ENCODE measurements at places on chromosomes 2 and 18.

DNA sequence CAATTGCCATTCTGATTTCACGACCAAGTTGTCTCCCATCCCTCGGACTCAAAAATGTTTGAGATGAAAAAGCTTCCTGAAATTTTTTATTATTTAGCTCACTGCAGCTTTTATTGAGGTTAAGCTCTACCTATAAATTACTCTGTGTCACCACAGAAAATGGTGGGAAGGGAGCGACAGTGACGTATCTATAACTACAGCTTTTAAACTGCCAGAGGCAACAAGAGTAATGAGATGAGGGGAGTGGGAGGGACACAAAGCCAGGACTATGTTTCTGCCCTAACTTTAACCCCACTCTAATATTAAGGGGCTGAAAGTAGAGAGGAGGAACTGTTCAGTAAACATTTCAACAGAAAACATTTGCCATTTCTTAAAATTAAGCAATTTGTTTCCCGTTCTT, 37.4 kb downstream of the SMAD2 start:
- DNase-seq, result no peak

DNA sequence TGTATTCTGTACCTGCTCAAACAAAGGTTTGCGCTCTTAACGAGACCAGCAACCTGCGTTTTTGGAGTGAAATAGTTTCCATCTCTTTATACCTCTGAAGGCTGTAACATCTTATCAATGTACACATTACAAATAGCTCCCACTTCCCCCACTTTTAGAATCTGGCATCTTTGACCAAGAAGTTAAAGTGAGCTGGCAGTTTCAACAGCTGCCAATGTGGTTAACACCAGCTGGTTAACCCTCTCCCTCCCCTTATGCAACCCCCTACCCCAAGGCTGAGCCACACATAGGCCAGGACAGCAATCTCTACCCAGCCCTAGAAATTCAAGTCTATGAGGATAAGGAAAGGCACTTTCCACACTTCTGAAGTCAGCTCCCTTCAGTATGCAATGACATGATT, 2.2 kb upstream of the SERTAD2 start:
- DNase-seq, result no peak

DNA sequence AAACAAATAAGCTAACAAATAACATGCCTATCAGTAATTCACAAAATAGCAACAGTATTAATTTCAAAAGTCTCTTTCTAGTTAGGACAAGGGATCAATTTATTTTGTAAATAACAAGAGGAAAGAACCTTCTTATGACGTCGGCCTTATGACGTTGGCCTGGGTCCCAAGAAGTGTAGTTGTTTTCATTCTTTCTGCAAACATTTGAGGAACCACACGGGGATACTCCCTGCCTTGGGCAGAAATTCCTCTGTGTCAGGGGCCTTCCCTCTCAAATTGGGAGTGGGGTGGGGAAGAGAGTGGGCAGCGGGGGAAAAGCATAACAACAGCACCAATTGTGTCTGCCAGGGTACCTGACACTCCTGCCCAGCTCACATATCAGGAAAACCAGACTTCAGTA, 1.3 kb downstream of the CCDC68 start:
- no peak for DNase-seq

DNA sequence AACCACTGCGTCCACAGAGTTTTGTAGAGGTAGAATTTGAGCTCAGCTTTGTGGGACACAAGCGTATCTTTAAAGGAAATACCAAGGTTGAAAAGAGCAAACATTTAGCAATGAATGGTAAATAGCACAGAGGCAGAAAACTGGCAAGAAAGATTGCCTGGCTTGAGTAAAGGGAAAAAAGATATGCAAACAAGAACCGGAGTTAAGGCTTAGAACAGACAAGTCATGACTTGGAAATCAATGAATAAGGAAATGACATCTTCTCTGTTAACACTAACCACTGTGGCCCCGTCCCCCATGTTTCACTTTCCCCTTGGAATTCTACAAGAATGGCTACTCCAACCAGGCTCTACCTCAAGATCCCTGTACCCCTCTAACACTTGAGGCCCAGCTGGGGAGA, 3.8 kb downstream of the STAM2 start:
- no peak for DNase-seq

- no peak for DNase-seq
Observed at GRCh38 chr2:179817181-179817841, 44.1 kb downstream of the ZNF385B start.

- peak; percentile 66 for DNase-seq
Observed at GRCh38 chr2:85826990-85827878, 61.6 kb downstream of the ST3GAL5 start.

GRCh38 chr18:72161691-72162090, 382.5 kb downstream of the CBLN2 start:
- DNase-seq, result no peak

GRCh38 chr2:39550701-39551285, 113.7 kb upstream of the MAP4K3 start:
- DNase-seq, result no peak

DNA sequence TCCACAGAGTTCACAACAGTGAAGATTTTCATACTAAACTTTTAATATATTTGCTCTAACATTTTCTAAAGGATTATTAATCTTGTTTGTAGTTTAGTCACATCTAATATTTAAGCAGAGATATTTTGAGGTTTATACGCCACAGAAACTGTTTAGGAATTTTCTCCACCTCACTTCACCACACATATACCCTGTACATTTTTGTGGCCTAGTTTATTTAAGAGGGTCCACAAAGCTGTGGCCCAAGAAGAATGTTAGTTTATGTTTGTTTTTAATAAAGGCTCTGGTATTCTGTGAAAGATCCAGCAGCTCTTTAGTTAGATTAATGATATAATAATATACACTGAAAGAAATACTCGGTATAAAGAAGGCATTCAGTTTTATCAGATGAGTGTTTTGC, 132.7 kb upstream of the TTC27 start:
- DNase-seq, result no peak

DNA sequence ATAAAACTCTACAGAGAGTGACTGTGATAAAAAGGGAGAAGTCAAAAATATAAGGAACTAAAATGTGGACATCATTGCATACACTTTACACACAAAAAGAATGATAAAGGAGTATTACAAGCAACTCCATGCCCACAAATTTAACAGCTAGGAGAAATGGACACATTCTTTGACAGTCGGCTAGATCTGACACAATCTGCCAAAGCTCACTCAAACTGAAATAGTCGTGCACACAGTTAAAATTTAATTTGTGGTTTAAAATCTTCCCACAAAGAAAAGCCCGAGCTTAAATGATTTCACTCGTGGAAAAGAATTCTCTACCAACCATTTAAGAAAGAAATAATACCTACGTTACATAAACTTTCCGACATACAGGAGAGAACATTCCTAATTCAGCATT, 132.4 kb downstream of the ZAP70 start:
- no peak for DNase-seq

- peak; percentile 24 for DNase-seq
Observed at GRCh38 chr18:48868468-48869466, 82.0 kb downstream of the SMAD7 start.

- DNase-seq, result no peak
Observed at GRCh38 chr2:173568054-173568453, 213.4 kb downstream of the CDCA7 start.

GRCh38 chr2:21821672-21822227, 698.0 kb downstream of the TDRD15 start:
- no peak for DNase-seq

DNA sequence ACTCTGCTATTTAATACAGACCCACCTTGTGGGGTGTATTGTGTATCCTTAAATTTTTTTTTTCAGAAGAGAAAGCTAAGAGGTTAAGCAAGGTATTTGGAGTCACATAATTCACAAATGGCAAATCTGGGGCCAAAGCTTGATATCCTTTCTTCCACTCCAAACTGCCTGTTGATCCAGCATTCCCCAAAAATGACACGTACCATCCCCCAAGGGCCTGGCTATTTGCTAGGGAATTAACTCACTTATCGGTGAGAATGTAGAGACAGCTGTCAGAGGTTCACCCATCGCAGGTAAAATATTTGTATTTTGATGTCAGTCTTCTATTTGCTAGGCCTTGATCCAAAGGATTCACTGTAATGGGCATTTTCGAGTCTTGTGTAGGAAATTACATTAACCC, 103.6 kb upstream of the FZD7 start:
- no peak for DNase-seq

- DNase-seq, result no peak
Observed at GRCh38 chr2:201363857-201364560, 6.9 kb upstream of the FLACC1 start.

GRCh38 chr2:180970016-180970415, 10.4 kb upstream of the UBE2E3 start:
- no peak for DNase-seq

GRCh38 chr2:212037062-212037461, 501.5 kb downstream of the ERBB4 start:
- DNase-seq, result no peak

DNA sequence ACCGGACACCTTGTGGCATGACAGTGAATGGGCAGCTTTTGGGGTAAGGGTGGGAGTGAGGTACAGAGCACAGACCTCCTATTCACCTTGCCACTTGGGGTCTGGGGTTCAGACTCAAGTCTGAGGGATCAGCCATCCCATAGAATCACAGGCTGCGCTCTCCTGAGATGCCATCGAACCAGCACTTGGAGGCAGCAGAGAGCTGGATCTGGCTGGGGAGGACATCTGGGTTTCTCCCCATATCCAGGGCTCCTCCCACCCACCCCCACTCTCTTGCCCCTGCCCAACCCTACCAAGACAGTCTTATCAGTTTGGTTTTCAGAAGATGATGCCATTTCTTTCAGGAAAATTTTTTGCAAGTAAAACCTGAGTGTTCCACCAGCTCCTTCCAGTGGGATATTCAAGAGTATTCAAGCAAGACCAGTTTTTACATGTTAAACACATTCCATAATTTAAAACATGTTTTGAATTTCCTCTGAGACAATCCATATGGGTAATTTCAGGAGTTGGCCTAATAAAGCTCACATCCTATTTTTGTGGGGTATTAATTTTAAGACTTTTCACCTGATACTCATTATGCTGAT, 29.2 kb upstream of the TEX44 start:
- no peak for DNase-seq

GRCh38 chr2:69914950-69915945, at the start of gene MXD1:
Gene MXD1, plus strand, starts transcription at chr2:69915109. Its CDS starts 222 bp downstream, at chr2:69915331.
- peak; percentile 99 for DNase-seq

- no peak for DNase-seq
Observed at GRCh38 chr2:10078704-10079265, 1.4 kb downstream of the CYS1 start.

DNA sequence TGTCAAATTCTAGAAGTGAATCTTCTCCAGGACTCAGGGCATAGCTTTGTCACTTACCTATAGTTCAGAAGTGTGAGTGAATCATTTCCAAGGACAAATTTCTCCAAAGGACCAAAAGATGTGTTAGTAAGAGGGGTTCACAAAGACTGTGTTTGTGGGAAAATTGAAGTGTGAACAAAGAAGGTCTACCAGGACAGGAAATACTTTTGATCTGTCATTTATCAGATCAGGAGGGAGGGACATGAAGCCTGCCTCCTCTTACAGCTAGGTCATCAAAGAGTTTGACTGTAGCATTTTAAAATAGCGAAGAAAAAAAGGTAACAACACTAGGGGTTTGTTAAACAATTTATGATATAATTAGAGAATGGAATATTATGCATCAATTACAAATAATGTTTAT, 2.0 kb upstream of the CD28 start:
- DNase-seq, result no peak

DNA sequence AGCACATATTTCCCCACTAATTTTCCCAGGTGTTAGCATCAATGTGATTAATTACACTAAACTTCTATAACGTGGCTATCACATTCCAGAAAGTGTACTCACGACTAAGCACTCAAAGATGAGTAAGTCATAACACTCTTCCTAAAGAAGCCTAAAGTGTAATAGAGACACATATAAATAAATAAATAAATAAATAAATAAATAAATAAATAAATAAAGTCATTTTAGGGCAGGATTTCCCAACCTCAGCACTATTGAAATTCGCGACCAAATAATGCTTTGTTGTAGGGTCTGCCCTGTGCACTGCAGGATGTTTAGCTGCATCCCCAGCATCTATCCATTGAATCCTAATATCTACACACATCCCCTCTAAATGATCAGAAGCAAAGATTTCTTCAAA, 390.9 kb downstream of the CDH7 start:
- no peak for DNase-seq

- no peak for DNase-seq
Observed at GRCh38 chr2:48578313-48578712, 39.3 kb upstream of the GTF2A1L start.

DNA sequence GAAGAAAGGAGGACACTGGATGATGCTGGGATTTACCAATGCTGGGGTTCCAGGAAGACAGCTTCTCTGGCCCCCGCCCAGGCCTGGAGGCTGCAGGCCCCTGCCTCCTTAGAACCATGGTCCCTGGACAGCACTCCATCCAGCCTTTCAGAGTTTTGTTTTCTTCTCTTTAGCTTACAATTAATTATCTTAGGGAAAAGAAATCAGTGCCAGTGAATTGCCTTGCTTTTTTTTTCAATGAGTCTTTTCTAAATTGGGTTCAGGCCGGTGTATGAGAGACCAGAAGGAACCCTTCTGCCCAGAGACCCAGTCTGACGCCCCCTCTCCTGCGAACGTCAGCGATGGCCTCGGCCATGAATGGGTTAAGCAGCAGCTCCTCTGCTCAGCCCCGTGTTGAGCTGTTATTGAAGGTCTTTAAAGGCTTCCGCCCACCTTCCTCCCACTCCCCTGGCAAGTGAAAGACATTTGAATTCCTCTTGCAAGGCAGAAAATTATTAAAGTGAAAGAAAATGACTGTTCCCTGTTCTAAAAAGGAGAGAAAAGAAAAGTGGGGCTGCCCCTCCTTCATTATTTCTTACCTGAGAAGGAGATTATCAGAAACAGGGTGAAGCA, 65.7 kb upstream of the CHMP1B start:
- no peak for DNase-seq

DNA sequence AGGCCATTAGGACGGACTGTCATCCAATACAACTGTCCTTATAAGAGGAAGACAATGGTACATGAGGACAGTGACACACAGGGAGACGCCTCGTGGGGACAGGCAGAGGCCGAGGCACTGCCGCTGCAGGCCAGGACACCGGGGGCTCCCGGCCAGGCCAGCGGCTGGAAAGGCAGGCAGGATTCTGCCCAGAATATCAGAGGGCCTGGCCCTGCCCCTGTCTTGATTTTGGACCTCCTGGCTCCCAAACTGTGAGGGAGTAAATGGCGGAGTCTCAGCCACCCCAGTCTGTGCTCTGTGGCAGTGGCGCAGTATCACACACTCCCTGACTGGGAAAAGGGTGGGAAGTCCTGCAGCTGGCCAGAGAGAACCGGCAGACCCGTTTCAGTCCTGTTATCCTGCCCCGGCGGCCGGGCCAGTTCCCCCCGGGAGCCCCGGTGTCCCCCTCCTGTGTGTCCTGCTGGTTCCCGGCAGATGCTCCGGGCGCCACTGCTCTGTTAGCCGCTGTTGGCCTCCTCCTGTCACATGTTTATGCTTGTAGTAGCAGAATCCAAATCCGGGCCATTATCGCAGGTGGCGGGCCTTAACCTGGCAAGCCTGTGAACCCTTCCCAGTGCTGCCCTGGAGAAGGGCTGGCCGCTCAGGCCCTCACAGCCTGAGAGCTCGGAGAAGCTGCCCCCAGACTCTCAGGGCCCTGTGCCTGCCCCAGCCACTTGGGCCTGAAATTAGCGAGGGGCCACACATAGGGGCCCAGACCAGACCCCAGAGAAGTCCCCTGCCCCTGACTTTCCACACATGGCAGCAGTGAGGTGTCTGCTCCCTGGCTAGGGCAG, 31.4 kb upstream of the TAF1B start:
- DNase-seq, result no peak

Data from stimulated activated CD8-positive, alpha-beta memory T cell treated with anti-CD3 and anti-CD28 coated beads, Interleukin-12 subunit alpha, Interleukin-12 subunit beta, amount 100 ng/mL, for 4 hours (primary cell).